Choroid plexus epithelial cell (primary cell): ENCODE measurements at places on chromosomes 3 and 15.
A peak's percentile ranks its signal among the peaks of the same experiment; 100 is the strongest.

DNA sequence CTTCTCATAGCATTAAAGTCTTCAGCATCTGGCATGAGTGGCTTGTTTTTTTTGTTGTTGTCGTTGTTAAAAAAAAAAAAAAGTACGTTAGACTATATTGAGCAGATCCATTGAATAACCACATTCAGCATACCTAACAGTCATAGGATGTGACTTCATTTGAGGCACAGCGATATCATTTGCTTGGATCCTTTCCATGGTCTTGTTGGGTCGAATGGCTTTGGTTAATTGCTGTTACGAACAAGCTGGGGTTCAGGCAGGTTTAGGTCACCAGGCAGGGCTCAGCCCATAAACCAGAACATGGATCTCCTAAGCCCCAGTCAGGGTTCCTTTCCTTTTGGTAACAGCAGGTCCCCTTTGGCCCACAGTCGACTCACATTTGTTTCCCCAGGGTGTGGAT lies 76.2 kb downstream of the POLR2M start:
- no peak for DNase-seq

GRCh38 chr3:43879166-43879565 lies 188.4 kb downstream of the ABHD5 start:
- peak; percentile 55 for DNase-seq

DNA sequence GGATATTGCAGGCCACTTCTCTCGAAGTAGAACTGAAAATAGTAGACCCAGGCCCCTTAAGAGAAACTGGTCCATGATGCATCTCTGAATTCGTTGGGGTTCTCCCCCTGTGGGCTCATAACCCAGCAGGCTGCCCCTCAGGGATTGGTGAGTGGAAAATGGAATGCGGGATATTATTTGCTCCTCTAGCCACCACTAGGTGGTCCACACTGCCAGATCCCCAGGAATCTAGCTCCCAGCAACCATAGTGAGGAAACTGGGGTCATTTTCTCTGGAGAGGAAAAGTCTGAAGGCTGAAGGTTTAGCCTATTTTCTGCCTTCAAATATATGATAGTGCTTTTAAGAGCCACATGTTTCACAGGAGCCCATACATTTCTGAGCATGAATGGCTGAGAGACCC lies 6.7 kb downstream of the CX3CR1 start:
- DNase-seq, result no peak

DNA sequence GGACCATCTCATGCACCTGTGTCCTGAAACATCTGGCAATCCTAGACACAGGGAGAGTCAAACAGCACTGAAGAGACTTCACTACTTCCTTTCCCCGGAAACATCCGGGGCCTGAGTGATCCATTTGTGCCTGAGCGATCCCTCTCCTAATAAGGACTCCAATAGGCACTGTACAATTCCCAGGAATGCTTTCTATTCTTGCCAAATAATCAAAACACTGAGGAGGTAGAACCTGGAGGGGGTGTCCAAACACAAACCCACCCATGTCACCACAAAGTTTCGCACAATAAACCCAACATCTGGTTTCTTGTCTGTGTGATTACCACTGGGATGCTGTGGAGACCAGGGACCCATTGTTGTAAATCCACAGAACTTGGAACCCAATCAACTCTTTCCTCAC lies 205.0 kb downstream of the OPA1 start:
- DNase-seq, result no peak

- DNase-seq, result peak; percentile 2
Measured at GRCh38 chr15:91116113-91117067, 16.3 kb downstream of the SV2B start.

- DNase-seq, result no peak
Measured at GRCh38 chr3:47663630-47664240, 85.1 kb upstream of the CSPG5 start.

DNA sequence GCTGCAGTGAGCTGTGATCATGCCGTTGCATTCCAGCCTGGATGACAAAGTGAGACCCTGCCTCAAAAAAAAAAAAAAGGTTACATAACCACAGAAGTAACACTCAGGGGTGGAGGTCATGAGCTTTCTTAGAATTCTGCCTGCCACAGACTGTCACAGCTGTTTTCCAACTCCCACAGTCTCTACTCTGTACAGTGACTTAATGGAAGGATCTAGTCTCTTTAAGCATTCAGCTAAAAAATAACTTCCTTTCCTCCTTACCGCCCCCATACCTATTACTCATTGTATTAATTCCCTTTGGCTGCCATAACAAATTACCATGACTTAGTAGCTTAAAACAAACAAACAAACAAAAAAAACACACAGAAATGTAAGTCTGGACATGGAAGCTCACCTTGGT lies 99.6 kb upstream of the UBE2E1 start:
- no peak for DNase-seq
